GM03348 (cell line): ENCODE measurements at places on chromosomes 7 and 10.

DNA sequence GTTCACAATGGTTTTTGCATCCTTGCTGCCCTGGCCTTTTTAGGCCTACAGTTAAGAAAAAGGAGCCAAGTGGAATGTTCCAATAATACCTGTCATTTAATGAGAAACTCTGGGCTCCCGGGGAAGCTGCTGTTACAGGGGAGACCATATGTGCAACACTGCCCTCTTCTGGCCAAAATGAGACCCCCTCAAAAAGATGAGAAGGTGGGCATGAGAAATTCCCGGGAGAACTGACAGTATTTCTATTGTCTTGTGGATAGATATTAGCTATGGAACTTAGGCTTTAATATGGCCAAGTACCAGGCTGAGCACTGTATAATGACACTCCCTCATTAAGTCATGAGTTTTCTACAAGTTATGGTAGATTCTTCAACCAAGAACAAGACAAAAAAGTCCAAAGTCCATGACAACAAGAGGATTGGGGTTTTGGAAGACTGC is 99.4 kb downstream of the CCDC3 start:
- peak; percentile 82 for DNase-seq

- DNase-seq = peak; percentile 52
Observed at GRCh38 chr10:78178940-78179339, 145.3 kb downstream of the RPS24 start.

- DNase-seq = no peak
Observed at GRCh38 chr7:15330943-15331342, 230.9 kb downstream of the AGMO start.

DNA sequence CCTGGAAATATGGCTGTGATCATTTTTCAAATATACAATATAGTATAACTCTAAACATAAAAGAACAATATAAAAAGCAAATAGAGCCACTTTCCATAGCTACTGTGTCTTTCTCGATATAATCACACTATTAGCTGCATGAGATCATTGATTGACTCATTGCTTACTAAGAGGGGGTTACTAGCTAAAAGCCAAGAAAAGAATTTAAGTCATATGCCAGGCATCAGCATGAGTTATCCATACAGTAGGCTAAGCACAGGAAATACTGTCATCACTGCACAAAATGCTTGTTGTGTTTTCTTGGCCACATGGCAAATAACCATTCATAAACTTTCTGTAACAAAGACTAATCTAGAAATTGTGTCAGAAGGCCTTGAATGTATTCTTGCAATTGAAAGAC is 18.8 kb upstream of the ABCB5 start:
- DNase-seq = peak; percentile 62

- DNase-seq = peak; percentile 97
Observed at GRCh38 chr7:7566651-7567611, at the start of gene MIOS. MIOS (plus strand) TSS chr7:7566884; CDS start chr7:7572476, 5,592 bp downstream.

DNA sequence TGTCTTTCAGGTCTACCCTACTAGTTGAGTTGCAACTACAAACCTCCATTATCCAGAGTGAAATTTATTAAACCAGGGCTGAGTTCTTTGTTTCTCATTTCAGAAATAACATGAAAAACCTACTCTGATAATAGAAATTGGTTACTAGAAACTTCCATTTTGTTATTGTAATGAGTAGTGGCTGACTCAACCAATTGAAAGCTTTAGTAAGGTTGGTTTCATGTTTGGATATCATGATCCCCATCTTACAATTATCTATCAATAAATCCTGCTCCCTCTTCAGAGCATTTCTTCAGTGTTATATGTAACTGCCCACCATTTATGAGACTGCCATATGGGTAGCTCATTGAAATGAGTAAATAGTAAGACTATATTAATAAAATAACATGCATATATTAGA is 16.9 kb downstream of the MDFIC start:
- DNase-seq = no peak

DNA sequence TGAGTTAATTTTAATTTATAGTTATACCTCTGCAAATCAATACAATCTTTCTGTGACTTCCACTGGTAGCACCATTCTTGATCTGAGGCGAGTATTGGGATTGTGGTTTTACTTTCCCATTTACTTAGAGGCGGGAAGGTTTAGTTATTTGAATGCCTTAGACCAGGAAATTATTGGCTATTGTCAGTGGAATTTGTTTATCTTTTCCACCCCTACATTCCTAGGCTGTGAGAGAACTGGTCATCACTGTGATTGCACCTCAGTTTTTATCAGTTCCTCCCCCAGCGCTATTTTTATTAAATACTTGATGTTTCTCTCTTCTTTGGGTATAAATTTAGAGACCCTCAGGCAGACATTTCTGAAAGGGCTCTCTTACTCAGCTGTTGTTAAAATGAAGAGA is 29.9 kb downstream of the CDK14 start:
- peak; percentile 57 for DNase-seq

DNA sequence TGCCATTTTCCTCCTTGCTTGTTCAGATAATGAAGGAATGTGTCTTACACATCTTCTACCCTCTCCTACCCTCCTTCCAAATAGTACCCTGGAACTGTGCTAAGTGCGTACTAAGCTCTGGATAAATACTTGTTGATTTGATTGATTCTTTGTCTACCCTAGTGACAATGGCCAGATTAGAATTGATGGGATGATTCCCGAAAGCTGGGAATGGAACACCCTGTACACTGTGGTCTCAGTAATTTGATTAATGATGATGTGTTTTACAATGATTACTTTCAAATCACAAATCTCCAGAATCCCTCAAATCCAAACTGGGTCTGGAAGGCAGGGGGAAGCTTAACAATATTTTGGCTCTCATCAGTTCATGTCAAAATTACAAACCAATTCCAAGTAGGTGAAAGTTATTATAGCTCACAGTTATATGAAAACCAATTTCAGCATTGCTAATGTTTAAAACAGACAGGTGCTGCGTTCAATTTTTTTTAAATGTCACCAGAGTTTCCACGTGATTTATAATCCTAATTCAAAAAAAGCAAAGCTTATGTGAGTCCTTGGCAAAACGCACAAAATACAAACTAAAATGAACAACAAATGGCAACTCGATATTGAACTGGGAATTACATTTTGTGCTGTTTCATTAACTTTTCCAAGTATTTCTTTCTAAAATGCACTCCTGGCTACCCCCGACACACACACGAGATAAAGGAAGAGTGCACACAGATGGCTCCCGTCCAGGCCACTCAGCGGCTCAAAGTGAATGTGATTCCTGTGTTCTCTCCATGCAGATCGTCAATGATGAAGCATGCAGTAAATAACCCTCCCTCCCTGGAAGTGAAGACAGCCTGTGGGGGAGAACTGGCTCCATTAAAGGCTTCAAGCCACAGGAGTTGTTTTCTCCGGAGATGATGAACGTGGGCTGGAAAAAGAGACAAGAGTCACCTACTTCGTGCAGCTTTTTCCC is 21.7 kb upstream of the ADRB1 start:
- DNase-seq = peak; percentile 14

- no peak for DNase-seq
Observed at GRCh38 chr7:32071466-32072091, 1.4 kb upstream of the PDE1C start.

DNA sequence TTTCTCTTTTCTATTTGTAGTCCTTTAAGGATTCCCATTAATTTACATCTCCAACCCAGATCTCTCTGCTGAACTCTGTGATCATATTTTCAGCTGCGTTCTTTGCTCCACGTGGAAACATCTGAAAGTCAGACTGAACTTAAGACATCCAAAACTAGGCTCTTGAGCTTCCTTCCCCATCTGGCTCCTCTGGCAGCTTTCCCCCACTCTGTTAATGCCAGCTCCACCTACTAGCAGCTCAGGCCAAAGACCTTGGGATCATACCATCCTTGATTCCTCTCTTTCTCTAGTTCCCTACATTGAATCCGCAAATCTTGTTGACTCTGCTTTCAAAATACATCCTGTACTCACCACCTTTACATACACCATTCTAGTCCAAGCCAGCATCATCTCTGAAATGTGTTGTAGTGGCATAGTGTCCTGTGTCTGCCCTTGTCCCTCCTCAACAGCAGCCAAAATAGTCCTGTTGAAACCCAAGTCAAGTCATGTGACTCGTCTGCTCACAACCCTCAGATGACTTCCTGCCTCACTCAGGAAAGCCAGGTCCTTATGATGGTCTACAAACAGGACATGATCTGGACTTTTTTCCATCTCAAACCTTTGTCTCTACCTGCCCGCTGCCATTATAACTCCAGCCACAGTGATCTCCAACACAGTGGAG is 7.0 kb downstream of the REEP3 start:
- DNase-seq = no peak

DNA sequence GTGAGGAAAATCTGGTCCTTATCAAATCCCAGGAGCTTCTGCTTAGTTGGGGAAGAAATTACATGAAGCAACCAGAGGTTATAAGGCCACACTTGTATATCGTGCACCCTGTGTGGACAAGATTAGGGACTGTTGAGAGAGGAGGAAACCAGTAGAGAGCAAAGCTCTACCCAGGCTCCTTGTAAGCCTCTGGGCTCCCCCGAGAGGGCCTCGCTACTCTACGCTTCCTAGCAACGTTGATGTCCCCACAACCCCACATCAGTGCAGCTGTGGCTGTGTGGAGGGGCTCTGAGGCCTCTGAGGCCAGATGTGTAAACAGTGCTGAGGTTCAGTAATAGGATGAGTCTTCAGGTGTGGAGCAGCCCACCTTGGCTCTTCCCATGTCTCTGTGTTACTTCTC is 16.0 kb downstream of the HIF1AN start:
- no peak for DNase-seq

GRCh38 chr7:77293046-77293445 is 93.4 kb upstream of the FGL2 start:
- no peak for DNase-seq

DNA sequence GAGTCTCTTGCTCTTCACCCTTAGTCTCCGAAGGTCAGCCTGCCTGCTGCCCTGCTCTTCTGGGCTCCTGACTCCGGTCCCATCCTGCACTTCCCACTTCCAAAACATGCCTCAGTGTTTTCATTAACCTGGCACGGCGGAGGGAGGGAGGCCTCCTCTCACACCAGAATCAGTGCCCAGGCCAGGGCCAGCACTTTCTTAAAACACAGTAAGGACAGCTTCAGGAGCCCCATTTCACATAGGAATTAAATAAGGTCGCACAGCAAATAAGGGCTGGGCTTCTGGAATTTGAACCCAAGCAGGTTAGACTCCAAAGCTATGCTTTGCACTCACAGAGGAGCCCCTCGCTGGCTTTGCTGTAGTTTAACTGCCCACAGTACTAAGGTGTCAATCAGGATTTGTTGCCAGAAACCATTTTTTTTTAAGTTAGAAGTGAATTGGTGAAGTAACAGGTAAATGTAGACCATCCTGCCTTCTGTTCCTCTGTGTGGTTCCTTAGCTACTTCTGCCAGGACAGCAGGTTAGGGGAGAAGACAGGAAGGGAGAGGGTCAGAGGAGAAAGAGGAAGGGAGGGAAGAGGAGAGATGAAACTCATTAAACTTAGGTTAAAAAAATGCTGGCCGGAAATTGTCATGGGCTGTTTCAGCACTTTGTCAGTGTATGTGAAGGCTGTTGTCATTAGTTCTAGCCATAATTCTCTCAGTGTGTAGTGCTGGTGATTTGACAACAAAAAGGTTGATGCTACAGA is 1.1 kb downstream of the RASSF4 start:
- DNase-seq = no peak

- no peak for DNase-seq
Observed at GRCh38 chr7:22348379-22348778, 8.6 kb downstream of the RAPGEF5 start.

DNA sequence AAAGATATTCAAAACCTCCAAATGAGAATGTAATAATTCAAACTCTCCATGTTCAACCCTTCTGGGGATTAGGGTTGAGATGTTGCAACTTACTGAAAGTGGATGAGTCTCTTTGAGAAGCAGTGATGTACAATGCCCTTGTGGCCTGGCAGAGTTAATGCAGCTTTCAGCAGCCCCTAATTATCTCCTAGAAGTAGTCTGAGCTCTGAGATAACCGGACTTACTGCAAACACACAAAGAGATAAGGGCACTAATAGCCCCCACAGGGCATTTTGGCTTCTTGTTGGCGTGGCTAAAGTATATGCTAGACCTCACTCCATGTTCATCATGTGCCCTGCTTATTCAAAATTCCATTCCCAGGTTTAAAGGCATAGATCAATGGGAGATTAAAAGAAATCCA is 404.7 kb downstream of the NEBL start:
- DNase-seq = no peak

DNA sequence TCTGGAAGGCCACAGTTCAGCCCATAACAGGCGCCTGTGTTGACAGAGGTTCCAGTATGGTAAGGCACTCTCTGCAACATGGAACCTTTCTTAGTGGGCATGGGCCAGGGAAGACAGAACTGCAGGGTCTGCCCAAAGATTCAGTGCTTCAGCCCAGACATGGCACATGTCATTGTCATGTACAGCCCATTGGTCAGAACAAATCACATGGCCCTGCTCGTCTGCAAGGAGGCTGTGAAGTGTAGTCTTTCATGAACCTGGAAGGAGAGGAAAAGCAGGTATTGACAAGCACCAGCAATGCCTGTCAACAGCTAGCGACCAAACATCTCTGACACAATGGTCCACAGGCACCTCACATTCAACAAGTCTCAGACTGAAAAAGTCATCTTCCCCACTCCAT is 30.4 kb upstream of the CHCHD3 start:
- no peak for DNase-seq

- no peak for DNase-seq
Observed at GRCh38 chr7:102129636-102130370, 156.9 kb upstream of the SH2B2 start.

GRCh38 chr10:22690614-22691431 is 23.6 kb downstream of the PIP4K2A start:
- DNase-seq = peak; percentile 31

DNA sequence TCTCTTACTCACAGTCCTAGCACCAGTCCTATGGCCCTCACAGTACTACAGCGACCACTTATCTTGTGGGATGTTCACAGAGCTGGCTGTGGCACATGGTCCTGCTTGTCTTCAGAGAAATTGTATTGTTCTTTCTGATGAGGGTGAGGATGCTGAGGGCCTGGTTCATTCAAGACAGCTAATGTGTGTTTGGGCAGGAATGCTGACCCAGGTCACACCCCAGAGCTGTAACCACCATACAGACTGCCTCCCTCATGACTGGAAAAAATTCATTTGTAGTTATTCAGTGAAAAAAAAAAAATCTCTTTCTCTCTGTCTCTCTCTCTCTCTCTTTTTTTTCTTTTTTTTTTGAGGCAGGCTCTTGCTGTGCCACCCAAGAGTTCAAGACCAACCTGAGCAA is 83.5 kb downstream of the KLF6 start:
- DNase-seq = peak; percentile 29

GRCh38 chr7:4797858-4798705 is 22.7 kb downstream of the AP5Z1 start:
- DNase-seq = peak; percentile 87

- no peak for DNase-seq
Observed at GRCh38 chr10:51112013-51112412, 37.7 kb downstream of the PRKG1 start.

GRCh38 chr7:155344270-155344617 is 46.6 kb downstream of the INSIG1 start:
- no peak for DNase-seq

- no peak for DNase-seq
Observed at GRCh38 chr7:101597941-101598340, 31.2 kb downstream of the MYL10 start.
